GM23338 (cell line): ENCODE measurements at places on chromosomes 11 and 22.

- no peak for DNase-seq
Observed at GRCh38 chr11:42329929-42330565, 870.6 kb upstream of the LRRC4C start.

DNA sequence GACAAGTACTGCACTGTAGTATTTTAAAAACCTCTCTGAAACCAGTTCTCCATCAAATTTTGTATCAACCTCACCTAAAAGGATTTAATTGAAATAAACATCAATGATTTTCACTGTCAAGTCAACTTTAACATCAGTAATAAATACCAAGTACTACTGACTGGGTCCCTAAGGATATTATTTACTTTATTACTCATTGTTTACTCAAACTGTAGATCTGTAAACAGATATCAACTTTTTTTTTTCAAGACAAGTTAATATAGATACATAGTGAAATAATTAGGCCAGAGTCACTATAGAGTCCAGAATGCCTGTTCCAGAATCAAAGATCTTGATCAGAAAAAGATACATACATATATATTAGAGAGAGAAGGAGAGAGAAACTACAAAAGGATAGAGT lies 1.6 kb downstream of the RNF141 start:
- no peak for DNase-seq

DNA sequence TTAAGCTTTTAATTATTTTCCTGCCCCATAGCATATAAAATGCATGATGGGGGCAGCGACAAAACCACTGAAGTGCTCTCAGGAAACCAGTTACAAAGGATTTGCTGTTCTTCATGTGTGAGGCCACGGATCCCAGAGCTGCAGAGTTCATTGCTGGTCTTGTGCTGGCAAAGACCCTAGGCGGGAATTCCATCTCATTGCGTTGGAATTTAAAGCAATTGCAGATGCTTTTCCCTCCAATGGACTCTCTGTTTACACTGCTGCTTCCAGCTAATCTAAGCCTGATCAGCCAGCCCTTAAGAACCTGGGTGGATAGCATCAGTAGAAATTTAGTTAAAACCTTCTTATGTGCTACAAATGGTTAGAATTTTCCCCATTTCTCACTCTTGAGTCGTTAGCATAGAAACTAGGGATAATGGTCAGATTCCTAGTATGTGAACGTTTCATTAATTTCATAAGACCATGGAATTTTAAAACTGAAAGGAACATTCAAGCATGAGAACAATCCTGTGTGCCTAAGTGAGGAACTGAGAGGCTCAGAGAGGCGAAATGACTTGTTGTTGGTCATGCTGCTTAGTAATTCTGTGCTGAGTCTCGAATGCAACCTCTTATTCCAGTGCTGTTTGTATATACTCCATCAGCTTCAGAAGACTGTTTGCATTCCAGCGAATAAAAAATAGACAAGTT lies 36.1 kb upstream of the ADSL start:
- DNase-seq, result no peak

- DNase-seq, result peak; percentile 47
Observed at GRCh38 chr11:108592591-108593213, 866 bp downstream of the EXPH5 start.
